ENCODE measurements at places on chromosomes 7 and 10.

DNA sequence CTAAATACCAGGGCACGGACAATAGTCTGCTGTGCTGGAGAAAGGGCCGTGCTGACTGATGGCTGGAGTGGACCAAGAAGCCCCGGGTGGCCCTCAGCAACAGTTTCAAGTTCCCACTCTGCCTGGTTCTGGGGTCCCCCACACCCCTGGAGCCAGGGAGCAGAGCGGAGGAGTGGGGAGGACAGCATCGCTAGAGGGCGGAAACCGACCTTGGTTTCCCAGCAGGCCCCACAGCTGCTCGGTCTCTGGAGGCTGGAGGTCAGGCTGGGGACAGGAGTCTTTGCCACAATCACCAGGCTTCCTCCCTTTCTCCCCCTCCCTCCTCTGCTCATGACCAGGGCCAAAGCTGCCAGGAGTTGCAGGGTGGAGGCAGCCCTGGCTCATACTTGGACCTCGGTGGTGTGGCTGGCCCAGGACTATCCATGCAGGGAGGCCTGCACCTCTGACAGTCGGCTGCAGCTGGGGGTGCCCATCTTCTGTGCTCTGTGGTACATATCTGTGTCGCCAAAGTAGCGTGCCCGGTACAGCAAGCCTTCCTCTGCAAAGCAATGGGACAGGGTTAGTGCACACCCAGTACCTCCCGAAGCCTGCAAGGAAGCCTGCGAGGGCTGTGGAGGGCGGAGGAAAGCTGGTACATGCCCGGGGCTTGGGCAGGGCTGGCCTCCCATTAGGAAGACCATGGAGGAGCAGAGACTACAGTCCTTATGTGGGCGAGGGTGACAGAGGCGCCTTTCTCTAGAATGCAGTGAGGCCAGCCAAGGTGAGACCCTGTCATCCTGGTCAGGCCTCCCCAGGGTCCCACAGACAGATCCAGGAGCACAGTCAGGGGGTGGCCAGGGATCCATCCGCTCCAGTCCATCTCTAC lies 19.1 kb downstream of the DNAJB12 start:
- DNase-seq = no peak

GRCh38 chr10:76192694-76193320 lies 761.4 kb downstream of the LRMDA start:
- DNase-seq = no peak

- no peak for DNase-seq
Measured at GRCh38 chr7:157494506-157495176, 157.8 kb downstream of the DNAJB6 start.

DNA sequence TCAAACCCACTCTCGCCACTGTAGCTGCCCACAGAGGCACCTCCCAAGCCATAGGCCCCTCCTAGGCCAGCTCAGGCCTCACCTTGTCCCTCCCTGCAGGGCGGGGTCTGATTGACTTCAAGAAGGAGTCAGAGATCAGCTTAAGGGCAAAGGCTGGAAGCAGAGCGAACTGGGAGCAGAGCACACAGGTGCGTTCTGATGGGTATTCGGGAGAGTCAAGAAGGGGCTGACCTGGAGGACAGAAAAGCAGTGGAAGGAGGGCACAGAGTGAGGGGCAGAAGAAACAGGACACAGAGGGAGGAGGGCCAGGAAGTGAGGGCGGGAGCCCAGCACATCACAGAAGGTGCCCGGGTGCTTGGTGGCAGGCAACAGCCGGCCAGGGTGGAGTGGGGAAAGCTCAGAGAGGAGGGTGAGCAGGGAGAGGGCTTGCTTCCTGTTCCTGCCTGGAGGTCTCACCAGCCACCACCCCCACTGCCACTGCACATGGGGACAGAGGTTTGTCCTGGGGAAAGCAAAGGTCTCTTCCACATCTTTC lies at the start of gene AOC1:
Gene AOC1, plus strand, starts transcription at position 147 of the 535 bp plus-strand sequence. CDS start 3,954 bp downstream, outside the sequence.
- no peak for DNase-seq

DNA sequence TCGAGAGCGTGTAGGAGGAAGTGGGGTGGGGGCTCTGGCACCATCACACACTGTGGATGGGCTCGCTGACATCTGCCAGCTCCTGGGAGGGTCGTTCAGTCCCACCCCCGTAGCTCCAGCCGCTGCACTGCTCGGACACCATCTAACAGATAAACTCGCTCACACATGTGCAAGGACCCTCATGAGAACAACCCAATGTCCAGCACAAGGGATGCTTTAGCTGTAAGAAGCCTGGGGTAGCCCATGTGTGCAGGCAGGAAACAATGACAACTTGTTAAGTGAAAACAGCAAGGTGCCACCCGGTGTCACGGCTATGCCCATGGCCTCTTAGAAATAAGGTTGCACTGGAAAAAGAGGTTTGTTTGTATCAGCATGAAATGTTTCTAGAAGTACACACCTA lies 14.1 kb downstream of the OGDHL start:
- DNase-seq = no peak

- no peak for DNase-seq
Measured at GRCh38 chr7:95989301-95989700, 216.9 kb downstream of the DYNC1I1 start.

DNA sequence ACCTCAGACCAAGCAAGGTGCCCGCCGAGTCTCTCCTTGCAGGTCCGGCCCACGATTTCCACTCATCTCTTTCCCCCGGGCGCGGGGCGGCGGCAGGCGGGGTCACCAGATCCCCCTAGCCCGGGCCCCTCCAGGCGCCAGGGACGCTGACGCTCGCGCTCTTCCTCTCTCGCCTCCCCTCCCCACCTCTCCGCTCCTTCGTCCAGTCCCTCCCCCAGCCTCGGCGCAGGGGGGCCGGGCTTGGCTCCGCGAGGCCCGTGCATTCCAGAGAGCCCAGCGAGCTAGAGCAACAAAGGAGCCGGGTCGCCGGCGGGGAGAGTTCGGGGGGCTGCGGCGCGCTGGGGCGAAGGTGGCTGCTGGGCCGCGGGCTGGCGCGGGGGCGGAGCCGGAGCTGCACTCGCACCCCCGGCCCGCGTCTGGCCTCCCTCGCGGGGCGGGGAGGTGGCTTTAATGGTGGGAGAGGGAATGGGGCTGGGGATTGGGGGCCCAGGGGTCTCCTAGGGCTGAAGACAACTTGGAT lies at the start of gene SMO:
Gene SMO, plus strand, starts transcription at position 262 of the 520 bp plus-strand sequence. CDS start 519 bp downstream, outside the sequence.
- peak; percentile 29 for DNase-seq

DNA sequence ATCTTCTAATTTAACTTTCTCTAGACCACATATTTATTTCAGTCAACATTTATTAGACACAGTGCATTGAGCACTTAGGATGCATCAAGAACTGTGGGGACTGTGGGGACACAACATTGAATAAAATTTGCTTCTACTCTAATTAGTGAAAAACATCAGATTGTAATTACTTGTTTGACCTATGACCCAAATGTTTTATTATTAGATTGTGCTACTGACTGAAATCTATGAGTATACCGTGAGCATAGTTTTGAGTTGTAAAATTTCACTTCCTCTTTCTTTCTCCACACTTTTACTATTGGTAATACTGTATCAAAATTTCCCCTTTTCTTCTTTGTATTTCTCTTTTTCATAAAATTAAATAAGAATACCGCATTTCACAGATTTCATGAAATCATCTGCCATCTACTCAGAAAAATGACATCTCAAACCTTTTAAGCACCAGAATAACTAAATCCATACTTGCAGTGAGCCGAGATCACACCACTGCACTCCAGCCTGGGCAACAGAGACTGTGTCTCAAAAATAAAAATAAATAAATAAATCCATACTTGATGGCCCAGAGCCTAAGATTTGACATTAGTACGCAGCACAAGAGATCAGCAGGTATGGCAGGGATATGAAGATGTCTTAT lies 25.4 kb upstream of the INPP5F start:
- DNase-seq = no peak

All from NCI-H1694 treated with DMSO at 0.1 percent for 48 hours (cell line).